ENCODE measurements at places on chromosomes 11 and 22.

DNA sequence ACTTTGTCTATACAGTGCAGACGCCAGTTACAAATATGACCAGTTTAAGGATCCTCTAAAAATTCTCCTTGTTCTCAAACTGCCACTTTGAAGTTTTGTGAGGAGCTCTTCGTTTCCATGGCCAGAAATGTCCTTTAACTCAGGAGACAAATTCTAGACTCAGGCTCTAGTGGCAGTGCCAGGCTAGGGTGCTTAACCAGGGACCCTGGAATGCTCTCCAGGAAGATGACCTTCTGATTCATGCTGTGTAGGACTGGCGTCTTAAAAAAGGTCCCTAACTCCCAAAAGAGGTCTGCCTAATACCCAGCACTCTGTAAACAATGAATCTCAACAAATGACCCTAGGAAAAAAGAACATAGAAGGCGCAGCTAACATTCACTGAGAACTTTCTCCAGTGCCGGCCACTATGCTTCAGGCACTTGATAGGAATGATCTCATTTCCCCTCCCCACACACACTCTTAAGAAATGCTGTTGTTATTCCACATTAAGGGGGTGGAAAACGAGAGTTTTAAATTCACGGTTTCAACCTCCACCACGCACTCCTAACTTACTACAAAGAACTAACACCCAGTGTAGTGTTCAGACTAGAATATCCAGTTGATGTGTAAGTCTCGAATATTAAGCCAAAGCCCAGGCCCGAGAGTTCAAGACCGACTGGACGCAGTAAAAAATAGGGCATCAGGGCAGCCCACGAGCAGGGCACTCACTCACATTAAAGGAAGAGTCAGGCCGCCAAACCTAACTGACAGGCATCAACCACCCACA lies 747 bp downstream of the NXF1 start:
- DNase-seq: no peak

- peak; percentile 65 for DNase-seq
These were observed 10.4 kb downstream of the KIRREL3 start for GRCh38 chr11:126989942-126990715.

GRCh38 chr22:20853236-20853660 lies 5.4 kb downstream of the PI4KA start:
- DNase-seq: no peak

- DNase-seq: no peak
These were observed 19.8 kb downstream of the PTDSS2 start for GRCh38 chr11:469684-470560.

DNA sequence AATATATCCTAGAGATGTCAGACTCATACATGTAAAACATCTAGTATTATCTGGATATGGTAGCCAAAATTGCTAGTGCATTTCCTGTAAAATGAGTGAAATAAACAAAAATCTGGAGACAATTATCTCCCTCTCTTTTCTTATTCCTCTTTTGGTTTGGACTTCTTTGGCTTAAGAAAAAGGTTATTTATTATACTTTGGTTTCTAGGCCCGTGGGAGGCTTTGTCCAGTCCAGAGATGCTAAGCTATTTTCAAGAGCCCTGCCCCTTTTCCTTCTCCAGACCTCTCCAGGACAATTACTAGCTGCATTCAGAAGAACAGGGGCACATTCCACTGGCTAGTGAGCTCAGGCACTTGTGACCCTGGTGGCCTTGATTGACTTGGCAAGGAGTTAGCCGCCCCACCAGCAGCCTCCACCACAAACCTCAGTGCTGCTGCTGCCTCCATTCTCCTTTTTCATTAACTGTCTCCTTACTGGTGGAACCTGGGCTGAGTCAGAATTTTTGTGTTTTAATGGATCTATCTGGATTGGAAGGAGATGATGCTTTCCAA lies 747.3 kb upstream of the TENM4 start:
- DNase-seq: peak; percentile 17

DNA sequence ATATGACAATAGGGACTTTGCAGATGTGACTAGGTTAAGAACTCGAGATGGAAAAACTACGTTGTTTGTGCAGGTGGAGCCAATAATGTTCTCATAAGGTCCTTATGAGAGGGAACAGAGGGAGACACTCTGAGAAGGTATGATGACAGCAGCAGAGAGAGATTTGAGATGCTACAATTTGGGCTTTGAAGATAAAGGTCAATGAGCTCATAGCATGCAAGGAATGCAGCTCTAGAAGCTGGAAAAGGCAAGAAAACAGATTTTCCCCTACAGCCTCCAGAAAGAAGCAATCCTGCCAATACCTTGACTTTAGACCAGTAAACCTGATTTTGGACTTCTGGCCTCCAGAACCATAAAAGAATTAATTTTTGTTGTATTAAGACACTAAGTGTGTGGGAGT lies 21.1 kb downstream of the FAM76B start:
- no peak for DNase-seq

DNA sequence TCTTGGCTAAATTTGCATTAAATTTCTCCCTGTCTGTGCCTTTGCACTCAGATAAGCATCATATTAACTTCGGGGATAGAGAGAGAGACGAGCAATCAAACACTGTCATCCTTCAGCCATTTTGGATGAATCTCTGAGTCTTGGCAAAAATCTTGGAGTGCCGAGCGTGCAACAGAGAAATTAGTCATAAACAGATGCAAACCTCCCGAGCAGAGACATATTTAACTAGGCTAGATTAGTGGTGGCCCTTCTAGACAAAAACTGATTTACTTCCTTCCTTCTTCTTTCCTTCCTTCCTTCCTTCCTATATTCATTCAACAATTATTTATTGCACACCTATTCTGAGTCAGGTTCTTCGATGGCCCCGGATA lies 114.4 kb upstream of the BLID start:
- no peak for DNase-seq

GRCh38 chr11:118010738-118011461 lies 24.7 kb downstream of the IL10RA start:
- DNase-seq: no peak

DNA sequence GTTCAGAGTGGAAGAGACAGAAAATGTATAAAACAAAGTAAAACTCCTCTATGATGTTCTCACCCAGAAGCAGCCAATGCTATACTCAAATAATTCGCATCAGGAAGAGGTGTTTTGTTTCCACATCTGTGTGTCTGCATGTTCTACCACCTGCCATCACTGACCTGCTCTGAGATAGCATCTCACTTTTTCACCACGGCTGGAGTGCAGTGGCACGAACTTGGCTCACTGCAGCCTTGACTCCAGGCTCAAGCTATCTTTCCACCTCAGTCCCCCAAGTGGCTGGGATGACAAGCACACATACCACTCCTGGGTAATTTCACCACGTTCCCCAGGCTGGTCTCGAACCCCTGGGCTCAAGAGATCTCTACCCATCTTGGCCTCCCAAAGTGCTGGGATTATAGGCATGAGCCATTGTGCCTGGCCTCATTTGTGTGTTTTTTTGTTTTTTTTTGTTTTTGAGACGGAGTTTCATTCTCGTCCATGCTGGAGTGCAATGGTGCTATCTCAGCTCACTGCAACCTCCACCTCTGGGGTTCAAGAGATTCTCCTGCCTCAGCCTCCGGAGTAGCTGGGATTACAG lies 14.4 kb downstream of the TALDO1 start:
- DNase-seq: no peak

All from RCC 7860 (cell line).